PC-3 (cell line): ENCODE measurements at places on chromosomes 4 and X. TPM values are rescaled to one million over a fixed set of nuclear protein-coding genes. Genes with fewer than 3 reads are reported as not detected.

GRCh38 chrX:45300638-45301037 is 100.0 kb upstream of the DIPK2B start:
- H3K36me3 ChIP-seq = no peaks in the 10 kb centered on the region
- H3K27me3 ChIP-seq = no peaks in the 10 kb centered on the region
- peaks cover 6% of the 10 kb centered on the region for H3K4me1 ChIP-seq
- no peak overlapping the region for H3K27ac ChIP-seq

DNA sequence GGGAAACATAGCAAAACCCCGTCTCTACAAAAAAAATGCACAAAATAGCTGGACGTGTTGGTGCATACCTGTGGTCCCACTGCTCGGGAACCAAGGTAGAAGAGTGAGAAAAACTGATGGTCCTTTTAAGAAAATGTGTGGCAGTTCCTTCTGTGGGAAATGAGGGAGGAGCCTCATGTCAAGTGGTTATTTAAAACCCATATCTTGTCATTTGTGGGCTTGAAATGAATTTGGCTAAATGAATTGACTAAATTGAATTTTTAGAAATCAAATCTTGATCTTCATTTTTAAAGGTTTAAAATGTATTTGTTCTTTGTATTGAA is 16.2 kb upstream of the LAMP2 start:
- H3K4me3 ChIP-seq = peak overlapping the region; percentile 64
- no peak for DNase-seq
- H3K27me3 ChIP-seq = no peaks in the 10 kb centered on the region
- no peaks in the 10 kb centered on the region for H3K36me3 ChIP-seq
- peak overlapping the region; percentile 76 for H3K27ac ChIP-seq

TLR1 gene
- 0.40 and 0.47 TPM in 2 replicates for total RNA-seq

DNA sequence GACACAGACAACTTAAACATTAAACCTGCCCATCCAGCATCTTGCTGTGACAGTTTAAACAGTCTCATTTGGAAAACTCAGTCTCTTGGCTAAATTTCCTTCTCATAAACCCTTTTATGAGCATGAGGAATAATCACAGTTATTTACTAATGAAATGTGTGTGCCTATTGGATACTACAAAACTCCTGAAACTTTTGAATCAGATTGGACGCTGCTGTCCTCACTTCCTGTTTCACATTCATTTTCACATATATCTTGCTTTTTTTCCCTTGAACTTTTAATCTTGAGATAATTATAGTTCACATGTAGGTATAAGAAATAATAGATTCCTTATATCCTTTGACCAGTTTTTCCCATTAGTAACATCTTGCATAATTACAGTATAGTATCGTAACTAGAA is 111.7 kb downstream of the CDKL5 start:
- no peak overlapping the region for H3K27ac ChIP-seq
- no peaks in the 10 kb centered on the region for H3K27me3 ChIP-seq
- H3K4me3 ChIP-seq = no peak overlapping the region
- H3K36me3 ChIP-seq = no peaks in the 10 kb centered on the region
- H3K4me1 ChIP-seq = no peaks in the 10 kb centered on the region

GRCh38 chr4:118356731-118357130 is 3.9 kb upstream of the PRSS12 start:
- no peaks in the 10 kb centered on the region for H3K4me1 ChIP-seq
- H3K27me3 ChIP-seq = no peaks in the 10 kb centered on the region
- H3K27ac ChIP-seq = no peak overlapping the region
- no peaks in the 10 kb centered on the region for H3K36me3 ChIP-seq

- H3K27me3 ChIP-seq = no peaks in the 10 kb centered on the region
- peak overlapping the region; percentile 98 for H3K27ac ChIP-seq
- H3K4me3 ChIP-seq = peak overlapping the region; percentile 48
- peak; percentile 92 for DNase-seq
- peaks cover 22% of the 10 kb centered on the region for H3K4me1 ChIP-seq
These were observed 3.2 kb downstream of the TDO2 start for GRCh38 chr4:155906554-155907247.

PRSS12 gene
- 0.58 and 1.5 TPM in 2 replicates for total RNA-seq

DNA sequence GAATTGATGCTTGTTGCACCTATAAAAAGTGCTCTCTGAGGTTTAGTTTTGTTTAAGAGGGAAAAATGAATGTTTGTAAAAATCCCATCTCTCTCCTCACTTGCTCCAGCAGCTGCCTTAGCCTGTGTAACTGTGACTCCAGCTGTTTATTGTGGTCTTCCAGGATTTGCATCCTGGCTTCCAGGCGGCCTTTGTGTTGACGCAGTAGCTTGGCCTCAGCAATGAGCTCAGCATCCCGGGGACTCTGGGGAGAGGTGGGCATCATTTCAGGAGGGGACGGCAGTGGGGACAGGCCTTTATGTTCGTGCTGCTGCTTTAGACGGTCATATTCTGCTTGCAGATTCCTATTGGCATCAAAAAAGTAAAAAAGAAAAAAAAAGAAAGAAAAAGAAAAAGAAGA is 75.3 kb upstream of the FTHL17 start:
- H3K27me3 ChIP-seq = no peaks in the 10 kb centered on the region
- no peaks in the 10 kb centered on the region for H3K36me3 ChIP-seq
- H3K4me3 ChIP-seq = no peak overlapping the region
- H3K4me1 ChIP-seq = no peaks in the 10 kb centered on the region
- H3K27ac ChIP-seq = no peak overlapping the region
- no peak for DNase-seq

- H3K4me3 ChIP-seq = no peak overlapping the region
- no peak overlapping the region for H3K27ac ChIP-seq
- DNase-seq = no peak
- H3K4me1 ChIP-seq = no peaks in the 10 kb centered on the region
These were observed 1112.1 kb downstream of the RPA4 start for GRCh38 chrX:97995834-97996233.

GRCh38 chrX:123504630-123505270 is 228.1 kb downstream of the THOC2 start:
- no peak overlapping the region for H3K27ac ChIP-seq

CSTF2 gene
- 64.1 and 67.7 TPM in 2 replicates for total RNA-seq

DNA sequence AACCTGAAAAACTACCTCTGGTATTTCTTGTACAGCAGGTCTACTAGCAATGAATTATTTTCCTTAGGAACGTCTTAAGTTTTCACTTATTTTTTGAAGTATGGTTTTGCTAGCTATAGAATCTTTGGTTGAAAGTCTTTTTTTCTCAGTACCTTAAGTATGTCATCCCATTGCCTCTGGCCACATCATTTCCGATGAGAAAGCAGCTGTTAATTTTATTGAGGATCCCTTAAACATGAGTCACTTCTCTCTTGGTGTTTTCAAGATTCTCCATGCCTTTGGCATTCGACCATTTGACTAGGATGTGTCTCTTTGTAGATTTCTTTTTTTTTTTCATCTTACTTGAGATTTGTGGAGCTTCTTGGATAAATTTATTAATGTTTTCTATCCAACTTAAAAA is 803.8 kb upstream of the AMOT start:
- no peaks in the 10 kb centered on the region for H3K4me1 ChIP-seq
- peak; percentile 31 for DNase-seq
- H3K4me3 ChIP-seq = no peak overlapping the region
- H3K27me3 ChIP-seq = no peaks in the 10 kb centered on the region

CCNQ gene
- 110 and 145 TPM in 2 replicates for total RNA-seq

DNA sequence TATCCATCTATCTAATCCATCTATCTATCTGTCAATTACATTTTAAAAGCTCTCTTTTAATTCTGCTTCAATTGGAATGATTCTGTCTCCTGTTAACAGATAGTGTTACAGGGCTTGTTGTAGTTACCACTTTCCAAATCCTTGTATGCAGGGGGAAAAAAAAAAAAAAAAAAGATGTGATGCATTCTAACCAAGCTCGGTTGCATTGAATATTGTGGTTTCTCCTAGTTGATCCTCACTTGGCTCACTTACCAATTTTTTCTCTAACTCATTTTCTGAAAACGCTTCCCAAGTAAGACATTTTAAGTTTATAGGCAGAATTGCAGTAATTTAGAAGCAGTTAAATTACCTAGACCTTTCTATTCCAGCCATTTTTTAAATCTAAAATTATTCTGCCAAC is 327.9 kb upstream of the PITX2 start:
- no peaks in the 10 kb centered on the region for H3K4me1 ChIP-seq
- peaks cover 47% of the 10 kb centered on the region for H3K27me3 ChIP-seq
- H3K4me3 ChIP-seq = no peak overlapping the region
- H3K27ac ChIP-seq = no peak overlapping the region

ADH1A gene
- total RNA-seq = not detected in 2 replicates

DAPP1 gene
- total RNA-seq = 11.6 and 11.8 TPM in 2 replicates

BMX gene
- total RNA-seq = not detected in 2 replicates

CT47C1 gene
- 0.07 TPM in 1 of 2 replicates, not detected in the other for total RNA-seq

DNA sequence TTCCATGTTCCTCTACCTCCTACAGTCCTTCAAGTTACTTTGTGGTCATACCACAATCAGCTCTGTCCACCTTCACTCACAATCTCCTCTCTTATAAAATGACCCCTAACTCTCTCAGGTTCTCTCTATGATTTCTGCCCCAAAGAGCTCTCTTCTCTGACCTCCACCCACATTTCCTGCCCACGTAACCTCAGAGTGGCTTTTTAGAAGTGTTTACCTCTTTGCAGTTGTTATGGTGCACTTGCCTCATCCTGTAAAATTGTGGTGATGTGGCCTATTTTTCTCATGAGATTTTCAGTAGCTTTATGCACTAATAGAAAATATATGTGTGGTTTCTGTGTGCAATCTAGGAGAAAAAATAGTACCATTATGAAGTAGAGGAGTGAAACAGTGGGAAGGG is 215.8 kb downstream of the PACRGL start:
- no peaks in the 10 kb centered on the region for H3K36me3 ChIP-seq
- no peak for DNase-seq
- H3K4me1 ChIP-seq = no peaks in the 10 kb centered on the region
- no peak overlapping the region for H3K27ac ChIP-seq
- H3K4me3 ChIP-seq = no peak overlapping the region

MFSD8 gene
- 12.3 and 12.8 TPM in 2 replicates for total RNA-seq

DNA sequence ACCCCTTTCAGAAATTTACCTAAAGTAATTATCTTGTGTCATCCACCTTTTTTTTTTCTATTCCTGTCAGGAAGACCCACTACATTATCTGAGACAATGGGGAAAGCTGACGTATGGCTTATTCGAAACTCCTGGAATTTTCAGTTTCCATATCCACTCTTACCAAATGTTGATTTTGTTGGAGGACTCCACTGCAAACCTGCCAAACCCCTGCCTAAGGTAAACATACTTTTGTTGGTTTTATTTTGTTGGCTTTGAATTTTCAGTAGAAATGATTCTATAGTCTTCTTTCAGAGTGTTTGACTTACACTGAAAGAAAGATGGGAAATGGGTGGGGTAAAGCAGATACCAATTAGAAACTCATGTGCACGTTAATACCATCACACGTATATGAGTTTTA is 2.2 kb downstream of the UGT2B7 start:
- H3K4me3 ChIP-seq = no peak overlapping the region
- H3K36me3 ChIP-seq = no peaks in the 10 kb centered on the region
- H3K27ac ChIP-seq = peak overlapping the region; percentile 67
- H3K27me3 ChIP-seq = no peaks in the 10 kb centered on the region
- DNase-seq = peak; percentile 88

GRCh38 chr4:38454284-38454683 is 209.7 kb upstream of the KLF3 start:
- no peak overlapping the region for H3K27ac ChIP-seq
- no peak for DNase-seq
- no peaks in the 10 kb centered on the region for H3K36me3 ChIP-seq
- no peaks in the 10 kb centered on the region for H3K4me1 ChIP-seq
- H3K4me3 ChIP-seq = no peak overlapping the region

RTL3 gene
- total RNA-seq = not detected in 2 replicates

- H3K36me3 ChIP-seq = peaks cover 19% of the 10 kb centered on the region
- no peaks in the 10 kb centered on the region for H3K27me3 ChIP-seq
- no peak overlapping the region for H3K27ac ChIP-seq
- H3K4me3 ChIP-seq = peak overlapping the region; percentile 45
These were observed 2.6 kb upstream of the ZNF674 start for GRCh38 chrX:46547857-46548256.

ADAM29 gene
- total RNA-seq = not detected in 2 replicates

DNA sequence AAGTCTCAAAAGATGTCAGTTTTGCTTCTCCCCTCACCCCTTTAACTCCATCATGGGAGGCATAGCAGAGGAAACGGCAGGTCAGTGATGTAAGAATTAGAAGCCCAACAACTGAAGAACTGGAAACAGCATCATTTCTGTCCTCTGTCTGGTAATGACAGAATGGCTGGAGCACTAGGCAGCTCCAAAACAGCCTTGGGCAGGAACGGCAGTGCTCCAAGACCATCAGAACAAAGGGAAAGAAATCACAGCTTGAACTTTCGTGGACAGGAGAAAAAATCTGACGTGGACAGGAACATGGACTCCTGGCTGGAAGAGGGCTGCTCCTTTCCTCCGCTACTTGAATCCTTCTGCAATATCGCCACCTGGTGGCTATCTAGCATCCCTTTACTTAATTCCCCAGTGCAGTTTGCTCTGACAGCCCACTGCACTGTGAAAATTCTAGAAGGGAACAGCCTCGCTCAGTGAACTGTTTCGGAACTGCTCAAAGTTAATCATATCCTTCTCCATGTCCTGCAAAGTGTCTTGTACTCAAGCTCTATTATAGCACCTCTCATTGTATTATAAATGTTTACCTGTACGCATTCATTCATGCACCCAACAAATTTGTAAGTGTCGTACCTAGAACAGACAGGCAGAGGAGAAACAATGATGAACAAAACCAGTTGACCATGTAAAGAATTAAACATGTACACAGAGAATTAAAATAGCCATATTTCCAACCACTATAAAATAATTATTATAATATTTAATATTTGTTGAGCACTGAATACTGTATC is 20.4 kb downstream of the SLC25A53 start:
- H3K4me1 ChIP-seq = no peaks in the 10 kb centered on the region
- no peaks in the 10 kb centered on the region for H3K36me3 ChIP-seq
- H3K27me3 ChIP-seq = no peaks in the 10 kb centered on the region
- H3K27ac ChIP-seq = no peak overlapping the region
- H3K4me3 ChIP-seq = peak overlapping the region; percentile 63

- peaks cover 4% of the 10 kb centered on the region; the same call in 1 of the 2 replicates for H3K4me1 ChIP-seq
- DNase-seq = no peak
- no peak overlapping the region for H3K4me3 ChIP-seq
- H3K36me3 ChIP-seq = no peaks in the 10 kb centered on the region
These were observed 1.7 kb downstream of the RNF175 start for GRCh38 chr4:153758136-153758535.

FANCB gene
- total RNA-seq = 7.9 and 11.6 TPM in 2 replicates

DNA sequence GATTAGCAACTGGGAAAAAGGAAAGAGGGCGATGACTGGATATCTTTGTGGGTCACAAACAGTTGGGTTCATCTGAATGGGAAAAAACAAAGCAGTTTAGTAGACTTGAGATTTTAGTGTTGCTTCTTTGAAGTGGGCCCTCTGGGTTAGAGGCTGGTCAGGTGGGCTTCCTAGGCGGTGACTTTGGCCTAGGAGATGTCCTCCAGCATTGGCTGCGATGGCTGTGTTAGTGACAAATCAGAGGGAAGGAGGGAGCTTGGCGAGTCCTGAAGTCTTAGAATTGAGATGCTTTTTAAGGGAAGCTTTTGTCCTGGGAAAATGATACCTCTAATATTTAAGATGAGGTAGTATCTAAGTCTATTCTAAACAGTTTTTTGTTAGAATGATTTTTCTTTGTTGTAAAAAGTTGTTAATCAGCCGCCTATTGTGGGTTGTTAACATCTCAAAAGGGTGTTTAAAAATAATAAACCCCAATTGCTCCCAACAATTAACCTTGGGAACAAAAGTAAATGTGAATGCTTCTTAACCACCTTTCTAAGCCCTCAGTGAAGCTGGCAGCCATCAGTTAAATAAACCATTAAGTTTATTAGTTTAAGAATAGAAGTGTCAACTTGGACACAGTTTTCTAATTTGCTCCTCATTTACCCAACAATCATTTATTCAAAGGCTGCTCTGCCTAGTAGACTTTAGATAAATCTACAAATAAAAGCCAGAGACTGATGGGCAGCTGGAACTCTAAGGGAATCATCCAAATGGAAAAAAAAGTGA is 31.7 kb downstream of the DLG3 start:
- no peak overlapping the region for H3K4me3 ChIP-seq
- DNase-seq = no peak
- peak overlapping the region; percentile 99 for H3K27ac ChIP-seq
- H3K4me1 ChIP-seq = peaks cover 55% of the 10 kb centered on the region
- 0 out of 2 replicates have a peak, but pooled peaks cover 7% of the 10 kb centered on the region for H3K36me3 ChIP-seq
